Activated CD4-positive, alpha-beta T cell treated with anti-CD3 and anti-CD28 coated beads for 48 hours (primary cell): ENCODE measurements at places on chromosomes 3 and 15.
A peak's percentile ranks its signal among the peaks of the same experiment; 100 is the strongest.

DNA sequence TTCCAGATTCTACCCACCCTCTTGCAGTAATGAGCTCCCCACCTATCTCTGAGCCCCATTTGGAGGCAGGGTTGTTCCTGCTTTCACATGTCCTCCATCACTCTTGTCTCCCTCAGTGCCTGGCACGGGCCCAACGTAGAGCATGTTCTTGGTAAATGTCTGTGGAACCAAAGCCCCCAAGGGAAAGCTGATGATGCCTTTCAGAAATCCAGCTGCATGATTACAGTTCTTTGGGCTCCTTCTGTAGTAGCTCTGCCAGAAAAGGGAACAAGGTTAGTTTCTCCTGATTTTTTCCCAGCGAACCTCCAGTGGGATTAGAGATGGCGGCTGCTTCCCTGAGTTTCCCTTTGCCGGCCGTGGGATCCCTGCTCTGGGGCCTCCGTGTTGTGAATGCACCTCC, 39.3 kb downstream of the CGNL1 start:
- DNase-seq = no peak

GRCh38 chr15:61633951-61634350, 404.8 kb upstream of the RORA start:
- DNase-seq = no peak

- no peak for DNase-seq
Measured at GRCh38 chr15:50257924-50258323, 7.6 kb downstream of the HDC start.

DNA sequence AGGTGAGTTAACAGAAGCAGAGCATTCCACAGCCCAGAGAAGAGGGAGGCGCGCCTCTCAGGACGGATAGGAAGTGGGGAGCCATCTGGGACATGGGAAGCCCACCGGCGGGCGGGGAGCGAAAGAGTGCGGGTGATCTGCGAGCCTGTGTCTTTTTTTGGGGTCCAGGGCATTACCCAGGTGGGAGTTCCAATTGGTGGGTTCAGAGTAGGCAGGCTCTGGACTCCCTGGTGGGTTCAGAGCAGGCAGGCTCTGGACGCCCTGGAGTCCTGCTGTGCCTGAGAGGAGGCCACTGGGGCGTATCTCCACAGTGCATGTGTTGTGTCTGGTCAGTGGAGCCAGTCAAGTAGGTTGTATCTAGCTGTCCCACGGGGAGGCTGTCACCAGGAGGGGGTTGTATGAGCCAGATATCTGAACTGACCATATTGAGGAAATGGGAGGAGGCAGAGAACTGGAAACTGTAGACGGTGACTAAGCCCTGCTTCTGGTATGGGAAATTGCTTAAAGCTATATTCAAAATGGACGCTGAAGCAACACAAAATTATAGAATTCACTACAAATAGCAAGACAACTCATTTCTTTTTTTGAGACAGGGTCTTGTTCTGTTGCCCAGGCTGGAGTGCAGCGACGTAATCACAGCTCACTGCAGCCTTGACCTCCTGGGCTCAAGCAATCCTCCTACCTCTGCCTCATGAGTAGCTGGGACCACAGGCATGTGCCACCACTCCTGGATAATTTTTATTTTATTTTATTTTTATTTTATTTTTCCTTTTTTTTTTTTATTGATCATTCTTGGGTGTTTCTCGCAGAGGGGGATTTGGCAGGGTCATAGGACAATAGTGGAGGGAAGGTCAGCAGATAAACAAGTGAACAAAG, 34.5 kb upstream of the CHST2 start:
- DNase-seq = no peak

GRCh38 chr3:153591561-153592245, 429.7 kb downstream of the RAP2B start:
- no peak for DNase-seq

DNA sequence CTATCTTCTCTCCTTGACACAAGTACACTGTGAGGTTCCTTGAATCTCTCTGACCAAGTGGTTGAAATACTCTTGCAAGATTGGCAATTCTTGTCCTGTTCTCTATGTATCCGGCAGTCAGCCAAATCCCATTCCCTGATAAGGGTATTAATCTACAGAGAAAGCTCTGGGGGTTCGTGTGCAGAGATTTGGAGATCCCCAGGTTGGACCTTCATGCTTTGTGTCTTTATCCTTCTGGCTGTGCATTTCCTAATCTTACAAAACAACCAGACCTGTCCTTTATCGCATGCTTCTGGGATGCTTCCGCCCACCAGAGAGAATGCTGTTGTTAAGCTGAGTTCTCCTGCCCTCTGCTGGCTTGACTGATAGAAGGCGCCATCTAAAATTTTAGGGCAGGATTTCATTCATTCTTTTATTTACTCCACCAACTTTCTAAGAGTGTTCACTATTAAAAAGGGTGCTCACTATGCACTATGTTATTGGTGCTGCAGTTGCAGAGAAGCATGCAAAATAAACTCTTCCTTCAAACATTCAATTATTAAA, 8.6 kb upstream of the SST start:
- DNase-seq = peak; percentile 52

DNA sequence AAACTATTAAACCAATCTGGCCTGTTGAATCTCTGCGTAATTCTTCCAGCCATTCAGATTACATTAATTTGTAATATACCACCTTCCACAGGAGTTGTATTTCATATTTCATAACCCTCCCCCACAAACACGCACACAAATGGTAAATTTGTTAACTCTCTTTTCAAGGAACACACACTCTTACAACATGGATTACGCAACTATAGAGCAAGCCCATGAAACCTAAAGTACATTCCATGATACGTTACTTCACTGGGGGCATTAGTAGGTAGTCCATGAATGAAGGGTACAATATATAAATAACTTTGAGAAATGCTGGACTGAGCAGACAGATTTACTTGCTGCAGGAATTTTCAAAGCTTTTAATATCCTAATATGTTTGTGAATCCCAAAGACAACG, 65.0 kb downstream of the TRIM69 start:
- no peak for DNase-seq

- DNase-seq = no peak
Measured at GRCh38 chr3:160125258-160125657, 100.0 kb upstream of the C3orf80 start.

GRCh38 chr3:148381051-148381450, 316.7 kb upstream of the AGTR1 start:
- DNase-seq = no peak

- DNase-seq = no peak
Measured at GRCh38 chr3:17301271-17301670, 416.5 kb downstream of the PLCL2 start.

- no peak for DNase-seq
Measured at GRCh38 chr15:88440021-88440420, 27.2 kb downstream of the MRPL46 start.

GRCh38 chr3:113205481-113205880, 5.9 kb upstream of the BOC start:
- DNase-seq = no peak

GRCh38 chr15:94305133-94305532, 73.8 kb downstream of the MCTP2 start:
- DNase-seq = peak; percentile 27

DNA sequence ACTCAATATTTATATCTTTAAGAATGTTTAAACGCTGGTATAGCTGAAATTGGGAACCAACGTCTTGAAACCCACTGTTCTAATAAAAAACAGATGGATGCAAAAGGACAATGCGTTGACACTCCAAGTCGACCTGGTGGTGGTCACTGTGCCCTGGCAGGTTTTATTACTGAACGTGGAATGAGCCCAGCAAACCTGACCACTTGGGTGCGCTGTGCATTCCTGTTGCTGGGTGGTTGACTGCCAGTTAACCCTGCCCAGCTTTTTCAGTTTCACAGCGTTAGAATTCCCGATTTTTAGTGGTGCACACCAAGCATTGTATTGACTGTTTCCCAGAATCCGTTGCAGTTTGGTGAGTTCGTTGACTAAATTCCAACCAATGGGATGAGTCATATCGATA, 384.4 kb downstream of the OCA2 start:
- DNase-seq = no peak

DNA sequence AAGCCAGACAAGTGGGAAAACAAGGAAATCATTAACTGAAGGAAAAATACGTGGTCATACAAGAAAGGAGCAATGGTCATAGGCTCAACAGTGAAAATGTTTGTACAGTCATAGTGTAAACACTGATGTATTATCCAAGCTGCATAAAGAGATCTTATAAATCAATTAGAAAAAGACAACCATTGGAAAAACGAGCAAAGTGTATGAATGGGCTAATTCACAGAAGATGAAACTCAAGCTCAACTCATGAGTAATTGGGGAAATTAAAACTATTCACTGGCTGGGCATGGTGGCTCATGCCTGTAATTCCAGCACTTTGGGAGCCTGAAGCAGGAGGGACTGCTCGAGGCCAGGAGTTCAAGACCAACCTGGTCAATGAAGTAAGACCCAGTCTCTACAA, 6.4 kb upstream of the IGF2BP2 start:
- DNase-seq = no peak

- peak; percentile 54 for DNase-seq
Measured at GRCh38 chr15:38560456-38560926, 4.1 kb downstream of the RASGRP1 start.

- DNase-seq = no peak
Measured at GRCh38 chr15:73504885-73505284, 61.9 kb downstream of the REC114 start.

DNA sequence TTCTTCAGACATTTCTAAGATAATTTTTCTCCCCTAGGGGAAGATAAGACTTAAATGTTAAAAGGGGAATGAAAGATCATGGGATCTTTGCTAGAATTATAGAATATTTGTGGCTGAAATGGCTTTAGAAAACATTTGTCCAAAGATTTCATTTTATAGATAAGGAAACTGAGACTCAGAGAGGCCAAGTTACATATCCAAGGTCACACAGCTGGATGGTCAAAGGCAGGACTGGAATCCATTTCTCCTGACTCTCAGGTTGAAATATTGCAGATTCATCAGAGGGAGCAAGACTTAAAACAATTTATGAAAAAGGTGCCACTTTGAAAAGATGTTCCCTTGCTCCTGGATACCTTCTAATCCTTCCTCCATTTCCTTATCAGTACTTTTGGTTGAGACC, 19.5 kb upstream of the LEKR1 start:
- no peak for DNase-seq

- no peak for DNase-seq
Measured at GRCh38 chr15:69852482-69852881, 245.2 kb downstream of the TLE3 start.

- DNase-seq = no peak
Measured at GRCh38 chr15:41996921-41997592, 23.8 kb downstream of the PLA2G4E start.

GRCh38 chr3:177516158-177517011, 319.1 kb upstream of the TBL1XR1 start:
- DNase-seq = no peak

DNA sequence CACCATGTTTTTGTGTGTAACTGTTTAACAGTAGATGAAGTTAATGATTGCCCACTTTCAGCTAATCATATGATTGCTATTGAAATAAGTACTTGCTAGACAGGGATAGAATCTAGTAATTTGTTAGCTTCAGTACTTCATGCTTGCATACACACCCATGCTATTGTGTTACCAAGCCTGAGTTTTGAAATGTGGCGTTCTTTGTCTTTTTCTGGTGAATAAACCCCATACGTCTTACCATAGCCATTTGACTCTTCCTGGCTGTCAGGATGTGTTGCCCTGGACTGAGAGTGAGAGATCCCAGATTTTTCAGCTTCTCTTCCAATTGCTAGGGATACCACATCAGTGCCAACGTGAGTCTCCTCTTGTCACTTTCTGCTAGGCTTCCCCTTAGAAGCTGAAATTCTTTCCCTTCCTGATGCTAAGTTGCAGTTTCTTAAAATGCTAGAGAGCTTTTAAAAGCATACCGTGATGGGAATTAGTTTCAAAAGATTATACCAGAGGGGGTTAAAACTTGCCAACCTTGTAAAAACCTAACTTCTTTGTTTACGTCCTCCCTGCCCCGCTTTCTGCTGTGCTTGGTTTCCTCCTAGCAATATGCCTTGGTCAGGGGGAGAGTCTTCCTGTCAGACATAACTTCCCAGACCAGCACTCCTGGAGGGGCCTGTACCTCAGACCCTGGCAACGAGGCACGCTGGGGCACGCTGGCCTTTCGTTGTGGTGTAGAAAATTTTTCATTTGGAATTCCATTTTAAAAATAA, 62.9 kb upstream of the ULK4 start:
- DNase-seq = no peak

DNA sequence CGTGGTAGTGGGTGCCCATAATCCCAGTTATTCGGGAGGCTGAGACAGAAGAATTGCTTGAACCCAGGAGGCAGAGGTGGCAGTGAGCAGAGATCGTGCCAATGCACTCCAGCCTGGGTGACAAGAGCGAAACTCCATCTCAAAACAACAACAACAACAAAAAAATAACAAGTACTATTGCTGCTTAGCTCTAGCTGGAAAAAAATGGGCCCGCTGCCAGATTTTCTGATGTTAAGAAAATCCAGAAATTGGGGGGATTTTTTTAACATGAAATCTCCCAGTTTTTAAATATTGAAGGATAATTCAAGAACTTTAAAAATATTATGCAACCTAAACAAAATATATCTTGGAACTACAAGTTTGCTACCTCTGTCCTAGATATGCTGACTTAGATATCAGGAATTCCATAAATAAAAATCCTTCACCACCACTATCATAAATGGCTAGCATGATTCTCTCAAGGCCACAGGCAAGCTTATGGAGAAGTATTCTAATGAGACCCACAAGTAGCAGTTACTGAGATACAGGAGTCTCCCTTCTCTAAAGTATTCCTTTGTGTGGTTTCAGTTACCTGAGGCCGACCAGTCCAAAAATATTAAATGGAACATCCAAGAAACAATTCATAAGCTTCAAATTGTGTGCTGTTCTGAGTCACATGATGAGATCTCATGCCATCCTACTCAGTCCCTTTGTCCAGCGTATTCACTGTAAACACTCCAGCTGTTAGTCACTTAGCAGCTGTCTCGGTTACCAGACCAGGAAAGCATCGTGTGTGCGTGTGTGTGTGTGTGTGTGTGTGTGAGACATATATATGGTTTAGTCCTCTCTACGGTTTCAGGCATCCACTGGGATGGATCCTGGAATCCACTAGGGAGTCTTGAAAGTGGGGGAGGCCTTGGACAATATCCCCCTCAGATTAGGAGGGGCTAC, 277.2 kb downstream of the TBL1XR1 start:
- DNase-seq = no peak

DNA sequence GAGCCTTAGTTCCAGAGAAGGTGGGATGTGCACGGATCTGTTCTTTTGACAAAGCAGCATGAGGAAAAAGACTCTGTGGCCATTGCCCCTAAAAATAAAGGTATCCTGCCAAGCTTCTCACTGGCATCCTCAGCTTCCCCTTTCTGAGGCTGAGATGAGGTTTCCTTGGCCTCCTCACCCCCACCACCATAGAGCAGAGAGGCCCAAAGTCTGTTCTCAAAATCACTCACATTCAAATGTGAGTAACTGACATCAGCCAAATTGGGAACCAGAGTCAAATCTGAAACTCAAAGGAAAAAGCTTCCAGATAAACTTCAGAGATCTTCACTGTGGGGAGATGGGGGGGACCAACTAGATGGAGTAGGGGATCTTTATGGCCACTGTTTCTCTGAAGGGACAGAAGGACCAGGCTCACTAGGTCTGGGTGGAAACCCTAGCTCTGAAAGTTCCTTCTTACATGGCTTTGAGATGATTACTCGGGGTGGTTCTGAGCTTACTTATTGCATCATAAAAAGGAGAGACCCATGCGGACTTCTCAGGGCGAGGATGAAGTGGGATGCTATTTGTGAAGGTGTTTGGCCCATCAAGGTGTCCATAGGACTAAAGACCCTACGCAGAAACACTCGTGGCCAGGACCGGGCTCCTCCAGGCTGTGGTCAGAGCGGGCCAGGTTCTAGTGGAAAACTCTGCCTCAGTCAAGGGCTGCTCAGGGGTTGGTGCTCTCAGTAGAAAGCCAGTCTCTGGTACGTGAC, 61.5 kb upstream of the MEF2A start:
- peak; percentile 38 for DNase-seq

- DNase-seq = no peak
Measured at GRCh38 chr3:194987571-194988494, 283.1 kb downstream of the XXYLT1 start.
